ENCODE measurements at places on chromosomes 12 and 14. TPM values are rescaled to one million over a fixed set of nuclear protein-coding genes. Genes with fewer than 3 reads are reported as not detected.

LRRC43 gene
- total RNA-seq, result not detected

AMN gene
- under 0.01 TPM for total RNA-seq

CFAP54 gene
- total RNA-seq, result 0.18 TPM

TMEM233 gene
- total RNA-seq, result not detected

DENND5B gene
- total RNA-seq, result 13.4 TPM

Measured in IMR-90 (cell line).